ENCODE measurements at places on chromosomes 1 and 21.

DNA sequence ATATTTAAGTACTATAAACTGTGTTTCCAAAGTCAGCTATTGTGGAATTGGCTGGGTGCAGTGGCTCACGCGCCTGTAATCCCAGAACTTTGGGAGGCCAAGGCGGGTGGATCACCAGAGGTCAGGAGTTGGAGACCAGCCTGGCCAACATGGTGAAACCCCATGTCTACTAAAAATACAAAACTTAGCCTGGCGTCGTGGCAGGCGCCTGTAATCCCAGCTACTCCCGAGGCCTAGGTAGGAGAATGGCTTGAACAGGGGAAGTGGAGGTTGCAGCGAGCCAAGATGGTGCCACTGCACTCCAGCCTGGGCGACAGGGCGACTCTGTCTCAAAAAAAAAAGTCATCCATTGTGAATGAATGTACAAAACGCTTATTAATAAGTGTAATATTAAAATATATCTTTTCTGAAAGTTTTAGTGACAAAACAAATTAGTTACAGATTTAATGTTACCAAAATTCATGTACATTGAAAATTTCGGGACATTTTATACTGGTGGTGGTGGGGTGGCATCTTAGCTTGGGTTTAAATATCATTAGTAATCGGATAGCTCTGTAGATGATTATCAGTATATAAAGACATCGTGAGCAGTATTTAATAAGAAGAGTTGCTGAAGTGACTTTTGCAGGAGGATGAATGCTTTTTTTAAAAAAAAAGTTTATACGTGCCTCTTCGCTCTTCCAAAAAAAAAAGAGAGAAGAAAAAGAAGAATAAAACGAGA lies 503 bp upstream of the SRSF11 start:
- no peak for DNase-seq

DNA sequence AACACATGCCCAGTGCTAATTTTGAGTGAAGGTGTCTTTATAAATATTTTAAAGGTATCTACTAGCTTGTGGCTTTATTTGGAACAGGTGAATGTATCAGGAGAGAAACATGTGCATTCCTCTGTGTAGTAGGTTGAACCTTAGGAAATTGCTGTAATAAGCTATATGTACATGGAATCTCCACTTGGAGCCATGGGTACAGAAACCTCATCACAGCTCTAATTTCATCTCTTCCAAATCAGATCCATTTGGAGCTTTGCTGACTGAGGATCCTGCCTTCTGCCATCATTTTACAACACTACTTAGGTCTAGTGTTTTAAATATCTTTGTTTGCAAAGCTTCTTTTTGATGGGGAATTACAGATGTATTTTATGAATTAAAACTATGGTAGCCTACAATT lies 2.1 kb downstream of the KCNK2 start:
- no peak for DNase-seq

DNA sequence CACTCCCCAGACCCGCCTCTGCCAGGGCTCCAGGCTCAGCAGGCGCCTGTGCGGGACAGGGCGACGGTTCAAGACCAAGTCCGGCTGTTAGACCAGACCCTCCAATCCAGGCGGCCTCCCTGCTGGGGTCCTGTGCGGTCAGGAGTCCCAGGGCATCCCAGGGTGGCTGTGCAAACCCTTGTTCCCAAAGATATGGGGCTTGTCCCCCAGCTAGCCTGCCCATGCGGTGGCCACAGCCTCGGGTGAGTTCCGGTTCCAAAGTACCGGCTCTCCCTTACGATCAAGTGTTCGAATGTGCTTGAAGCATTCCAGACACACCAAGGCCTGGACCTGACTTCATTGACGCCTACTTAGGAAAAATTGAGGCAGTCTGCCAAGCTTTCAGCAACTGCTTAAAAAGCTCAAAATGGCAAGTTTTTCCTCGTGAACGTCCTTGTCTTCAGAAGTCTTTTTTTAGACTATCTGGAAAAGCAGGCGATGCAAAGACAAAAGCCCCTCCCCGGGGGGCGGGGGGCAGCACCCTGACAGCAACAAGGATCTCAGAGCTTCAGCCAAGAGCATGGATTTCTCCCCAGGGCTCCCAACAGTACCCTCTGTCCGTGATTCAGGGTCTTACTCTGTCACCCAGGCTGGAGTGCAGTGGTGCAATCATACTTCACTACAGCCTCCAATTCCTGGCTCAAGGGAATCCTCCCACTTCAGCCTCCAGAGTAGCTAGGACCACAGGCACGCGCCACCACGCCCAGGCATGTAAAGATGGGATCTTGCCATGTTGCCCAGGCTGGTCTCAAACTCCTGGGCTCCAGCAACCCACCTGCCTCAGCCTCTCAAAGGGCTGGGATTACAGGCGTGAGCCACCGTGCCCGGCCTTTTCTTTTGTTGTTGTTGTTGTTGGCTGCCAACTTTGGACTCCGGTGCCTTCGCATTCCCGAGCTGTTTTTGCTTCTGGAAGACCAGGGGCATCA lies 2.3 kb downstream of the FAAP20 start:
- no peak for DNase-seq

DNA sequence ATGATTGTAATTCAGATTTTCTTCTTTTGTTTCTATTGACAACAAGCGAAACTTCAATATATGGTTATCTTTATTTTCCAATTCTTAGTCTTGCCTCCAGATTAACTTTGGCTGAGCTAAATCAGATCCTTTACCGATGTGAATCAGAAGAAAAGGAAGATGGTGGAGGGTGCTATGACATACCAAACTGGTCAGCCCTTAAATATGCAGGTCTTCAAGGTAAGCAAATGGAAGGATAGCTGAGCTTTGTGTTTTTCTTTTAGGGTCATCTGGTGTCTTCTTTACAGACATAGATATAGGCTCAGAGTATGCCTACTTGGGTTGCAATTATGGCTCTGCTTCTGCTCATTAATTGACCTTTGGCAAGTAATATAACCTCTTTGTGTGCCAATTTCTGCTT lies 37.7 kb downstream of the AGL start:
- no peak for DNase-seq

DNA sequence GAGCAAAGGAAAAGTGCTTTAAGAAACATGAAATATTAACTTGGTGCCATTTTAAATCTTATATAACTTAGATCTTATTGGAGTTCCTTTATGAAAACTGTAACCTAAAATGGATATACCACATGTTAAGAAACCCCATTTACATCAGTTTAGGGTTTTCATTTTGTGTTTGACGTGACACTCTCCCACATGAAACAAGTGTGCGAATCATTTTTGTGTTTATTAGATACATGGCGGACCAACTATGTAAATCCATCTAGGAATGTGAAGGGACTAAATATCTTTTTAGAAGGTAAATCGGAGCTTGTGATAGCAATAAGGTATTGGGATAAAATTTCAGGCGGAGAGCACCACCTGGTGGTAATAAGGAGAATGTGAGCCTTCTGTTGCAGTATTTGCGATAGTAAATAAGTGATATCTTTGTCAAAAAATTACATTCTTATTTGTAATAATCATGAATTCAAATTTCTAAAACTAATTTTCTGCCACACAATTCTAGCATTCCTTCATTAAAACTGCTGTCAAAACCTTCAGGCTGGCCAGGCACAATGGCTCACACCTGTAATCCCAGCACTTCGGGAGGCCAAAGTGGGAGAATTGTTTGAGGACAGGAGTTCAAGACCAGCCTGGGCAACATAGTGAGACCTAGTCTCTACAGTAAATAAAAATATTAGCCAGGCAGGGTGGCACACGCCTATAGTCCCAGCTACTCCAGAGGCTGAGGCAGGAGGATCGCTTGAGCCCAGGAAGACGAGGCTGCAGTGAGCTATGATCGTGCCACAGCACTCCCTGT lies 31.3 kb downstream of the SMAP2 start:
- DNase-seq, result peak; percentile 86

DNA sequence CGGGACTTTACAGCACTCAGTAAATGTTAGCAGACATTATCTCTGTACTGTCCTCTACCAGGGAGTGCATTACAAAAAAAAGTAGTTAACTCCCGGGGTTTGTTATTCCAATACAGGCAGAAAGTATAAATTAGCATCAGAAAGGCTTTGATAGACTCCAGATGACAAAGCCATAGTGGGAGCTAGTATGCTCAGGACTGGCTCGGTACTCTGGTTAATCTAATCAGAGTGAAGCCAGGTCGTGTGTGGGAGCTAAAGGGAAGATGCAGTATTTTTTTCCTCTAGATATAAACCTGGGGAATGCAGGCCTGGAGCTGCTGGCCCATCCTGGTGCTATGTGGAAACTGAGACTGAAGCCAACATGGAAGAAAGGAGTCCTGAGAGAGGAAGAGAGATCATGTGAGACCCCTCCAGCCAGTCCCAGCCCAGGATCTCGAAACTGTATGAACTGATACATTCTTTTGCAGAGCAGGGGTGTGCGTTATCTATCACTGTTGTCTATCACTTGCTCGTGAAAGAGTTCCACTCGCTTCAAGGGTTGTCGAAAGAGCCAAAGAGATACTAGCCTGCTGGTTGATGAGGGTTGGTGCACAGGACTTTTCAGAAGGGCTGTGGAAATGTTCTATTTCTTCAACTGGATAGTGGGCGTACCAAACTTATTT lies 125.8 kb downstream of the PLPP3 start:
- DNase-seq, result no peak

GRCh38 chr1:9294910-9295636 lies 2.4 kb downstream of the SPSB1 start:
- no peak for DNase-seq

DNA sequence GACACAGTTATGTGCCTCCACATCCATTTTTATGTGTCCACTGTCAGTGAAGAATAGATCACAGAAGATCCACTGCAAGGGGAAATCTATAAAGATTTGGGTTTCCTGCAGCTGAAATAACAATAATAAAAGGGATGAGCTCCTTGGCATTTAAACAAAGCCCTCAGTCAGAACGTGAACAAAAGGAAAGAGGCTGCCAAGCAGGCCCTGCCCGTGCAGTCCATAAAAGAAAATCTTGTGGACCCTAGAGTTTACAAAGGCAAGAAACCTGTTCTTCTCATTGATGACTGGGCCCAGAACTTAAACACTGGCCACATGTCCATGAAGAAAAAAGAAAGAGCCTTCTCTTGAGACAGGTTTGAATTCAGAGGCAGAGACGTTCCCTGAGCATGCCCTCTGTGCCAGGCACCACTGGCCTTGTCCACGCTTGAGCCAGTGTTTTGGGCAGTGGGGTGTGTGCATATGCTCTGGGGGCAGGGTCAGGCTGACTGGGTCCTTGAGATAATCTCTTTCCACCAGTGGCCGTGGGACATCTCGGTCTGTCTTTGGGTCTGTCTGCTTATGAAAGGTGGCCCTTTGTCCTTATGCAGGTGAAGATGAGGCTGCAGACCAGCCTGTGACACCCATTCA lies 142.7 kb downstream of the HIVEP3 start:
- DNase-seq, result no peak

GRCh38 chr1:6269296-6269695 lies 8.4 kb upstream of the GPR153 start:
- DNase-seq, result no peak

DNA sequence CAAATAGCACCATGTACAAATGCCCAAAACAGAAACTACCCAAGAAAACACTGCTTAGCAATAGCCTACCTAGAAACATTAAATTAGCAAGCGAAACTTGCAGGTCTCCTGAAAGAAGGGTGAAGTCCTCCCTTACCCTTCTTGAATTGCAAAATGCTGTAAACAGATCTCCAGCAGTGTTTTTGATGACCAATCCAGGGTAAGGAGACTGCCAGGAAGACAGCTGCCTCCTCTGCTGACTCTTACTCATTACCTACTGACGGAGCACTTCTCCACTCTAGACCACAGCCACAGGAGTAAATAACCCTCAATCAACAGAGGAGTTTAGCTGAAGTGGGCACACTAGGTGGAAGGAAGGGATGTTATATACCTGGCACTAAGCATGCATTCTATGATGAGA lies 32.2 kb upstream of the GADD45A start:
- DNase-seq, result peak; percentile 27

DNA sequence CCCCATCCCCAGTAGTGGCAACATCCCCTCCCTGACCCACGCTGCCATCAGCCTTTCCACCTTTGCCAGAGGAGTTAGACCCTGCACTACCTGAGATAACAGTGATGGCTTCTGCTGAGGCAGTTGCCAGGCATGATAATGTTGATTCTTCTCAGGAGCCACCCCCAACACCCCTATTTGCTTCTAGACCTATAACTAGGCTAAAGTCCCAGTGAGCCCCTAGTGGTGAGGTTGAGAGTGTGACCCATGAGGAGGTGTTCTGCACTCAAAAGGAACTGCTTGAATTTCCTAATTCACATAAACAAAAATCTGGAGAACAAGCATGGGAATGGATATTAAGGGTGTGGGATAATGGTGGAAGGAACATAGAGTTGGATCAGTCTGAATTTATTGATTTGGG lies 159.6 kb upstream of the COL11A1 start:
- no peak for DNase-seq

- DNase-seq, result no peak
Observed at GRCh38 chr1:2975466-2976179, 45.6 kb upstream of the ACTRT2 start.

- DNase-seq, result no peak
Observed at GRCh38 chr1:214833178-214833756, 230.3 kb downstream of the CENPF start.

DNA sequence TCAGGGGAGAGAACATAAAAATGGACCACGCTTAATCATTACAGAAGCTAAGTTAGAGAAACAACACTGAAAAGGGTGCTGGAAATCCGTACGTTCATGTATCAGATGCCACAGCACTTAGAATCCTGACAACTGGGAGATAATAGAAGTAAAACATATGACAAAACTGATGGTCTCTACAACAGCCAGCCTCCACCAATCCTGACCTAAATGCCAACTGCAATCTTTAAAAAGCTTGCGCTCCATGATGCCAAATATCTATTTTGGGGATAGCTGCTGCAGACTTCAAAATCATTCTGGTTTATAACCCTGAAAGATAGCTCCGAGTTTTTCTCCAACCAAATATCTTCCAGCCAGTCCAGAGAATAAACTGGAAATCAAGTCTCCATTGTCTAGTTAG lies 178.3 kb downstream of the RERE start:
- no peak for DNase-seq

DNA sequence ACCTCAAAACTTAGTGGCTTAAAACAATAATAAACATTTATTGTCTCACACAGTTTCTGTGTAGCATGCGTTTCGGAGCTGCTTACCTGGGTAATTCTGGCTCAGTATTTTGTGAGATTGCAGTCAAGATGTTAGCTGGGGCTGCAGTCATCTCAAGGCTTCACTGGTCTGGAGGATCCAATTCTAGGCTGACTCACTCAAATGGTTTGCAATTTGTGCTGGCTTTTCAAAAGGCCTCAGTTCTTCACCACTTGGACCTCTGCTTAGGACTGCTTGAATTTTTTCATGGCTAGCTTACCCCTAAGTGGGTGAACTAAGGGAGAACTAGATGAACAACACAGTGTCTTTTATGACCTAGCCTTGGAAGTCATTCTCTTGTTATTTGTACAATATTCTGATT lies 21.0 kb downstream of the XPR1 start:
- DNase-seq, result no peak

- no peak for DNase-seq
Observed at GRCh38 chr1:159959451-159959850, 5.4 kb upstream of the SLAMF9 start.

All from hematopoietic multipotent progenitor cell treated with erythropoietin and hydrocortisone succinate and interleukin-3 and kit ligand, for 17 days (in vitro differentiated cells).